ENCODE measurements at places on chromosomes 6 and 20.

DNA sequence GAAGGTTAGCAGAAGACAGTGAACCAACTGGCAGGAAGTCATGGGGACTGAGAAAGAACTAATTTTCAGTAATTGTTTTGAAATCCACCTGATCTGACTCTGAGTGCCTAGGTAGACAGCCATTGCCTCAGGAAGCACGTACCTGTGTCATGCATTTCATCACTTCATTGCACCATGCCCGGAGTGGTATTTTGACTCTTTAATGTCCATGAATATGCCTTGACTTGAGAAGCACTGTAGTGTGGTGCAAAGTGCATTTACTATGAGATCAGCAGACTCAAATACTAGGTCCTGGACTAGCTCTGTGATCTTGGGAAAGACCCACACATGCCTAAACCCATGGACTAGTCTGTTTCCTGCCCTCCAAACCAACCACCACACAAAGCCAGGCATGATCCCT, 370.9 kb upstream of the MARCKS start:
- no peak for DNase-seq

DNA sequence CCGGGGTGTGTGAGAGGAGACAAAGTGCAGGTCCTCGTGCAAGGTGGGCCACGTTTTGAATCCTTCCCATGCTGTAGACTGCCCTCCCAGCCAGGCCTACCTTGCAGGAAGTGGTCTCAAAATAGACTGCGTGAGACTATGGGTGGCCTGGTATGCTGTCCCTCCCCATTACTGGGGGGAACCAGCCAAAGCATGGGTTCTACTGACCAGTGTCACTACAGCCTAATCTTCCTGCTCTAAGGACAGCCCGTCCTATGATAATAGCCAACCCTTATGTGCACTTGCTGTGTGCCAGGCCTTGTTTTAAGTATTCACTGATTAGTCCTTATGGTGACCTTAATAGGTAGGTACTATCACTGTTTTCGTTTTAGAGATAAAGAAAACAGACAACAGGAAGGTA, 38.0 kb downstream of the FOXP4 start:
- no peak for DNase-seq

DNA sequence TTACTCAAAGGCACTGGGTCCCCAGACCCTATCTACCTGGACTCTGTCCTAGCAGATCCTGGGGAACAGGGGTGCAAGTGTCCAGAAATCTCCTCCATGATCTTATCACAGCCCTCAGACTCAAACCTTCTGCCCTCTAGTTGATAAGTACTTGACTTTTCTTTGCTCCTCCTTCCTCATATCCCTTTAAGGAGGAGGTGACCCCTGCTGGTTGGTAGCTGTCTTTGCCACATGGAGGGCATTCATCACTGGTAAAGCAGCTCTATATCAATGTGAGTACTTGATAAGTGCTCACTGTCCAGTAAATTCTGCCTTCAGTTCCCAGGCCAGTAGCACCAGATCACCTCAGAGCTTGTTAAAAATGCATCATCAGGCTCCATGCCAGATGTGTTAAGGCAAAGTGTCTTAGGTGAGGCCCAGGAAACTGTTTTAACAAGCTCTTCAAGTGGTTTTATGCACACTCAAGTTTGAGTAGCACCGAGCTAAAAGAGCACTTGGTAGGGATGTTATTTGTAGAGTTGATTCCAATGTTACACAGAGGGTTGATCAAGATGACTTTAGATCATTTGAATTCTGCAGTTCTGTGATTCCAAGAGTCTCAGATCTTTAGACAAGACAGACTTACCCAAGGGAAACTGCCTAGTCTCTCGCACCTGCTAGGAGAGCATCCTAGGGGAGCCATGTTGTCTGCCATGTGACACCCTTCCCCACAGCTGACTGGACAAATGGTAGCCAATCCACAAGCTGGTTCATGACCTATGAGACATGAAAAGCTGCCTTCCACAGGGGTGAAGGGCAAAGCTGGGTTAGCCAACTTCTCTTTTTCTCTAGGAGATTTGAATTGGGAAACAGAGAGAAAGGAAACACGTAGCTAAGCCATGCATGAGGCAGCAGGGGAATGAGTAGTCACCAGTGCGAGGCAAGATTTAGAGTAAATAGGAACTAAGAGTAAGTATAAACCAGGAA, 18.6 kb downstream of the TREML2 start:
- peak; percentile 73 for DNase-seq

- DNase-seq = no peak
Observed at GRCh38 chr6:29675561-29675960, 5.4 kb downstream of the ZFP57 start.

GRCh38 chr20:35404614-35405259, 7.0 kb downstream of the UQCC1 start:
- DNase-seq = no peak

DNA sequence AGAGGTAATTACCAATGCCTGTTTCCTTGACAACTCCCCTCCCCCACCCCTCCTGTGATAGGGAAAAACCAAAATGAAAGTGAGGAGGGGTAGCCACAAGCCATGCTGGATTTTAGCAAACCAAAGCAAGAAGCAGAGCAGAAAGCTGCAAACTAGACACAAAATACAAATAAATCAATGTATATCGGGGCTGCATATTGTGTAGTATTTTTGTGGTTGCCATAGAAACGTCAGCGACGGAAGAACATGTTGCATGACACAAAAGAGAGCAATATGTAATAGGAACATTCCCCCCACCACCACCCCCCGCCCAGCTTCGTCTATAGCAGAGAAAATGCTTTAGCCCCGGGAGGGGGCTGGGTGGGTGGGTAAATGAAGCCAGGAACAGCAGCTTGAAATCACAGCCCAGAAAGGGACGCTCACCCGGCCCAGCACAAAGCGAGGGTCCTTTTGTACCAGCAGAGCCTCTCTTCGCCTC, 548 bp downstream of the AGPAT4 start:
- peak; percentile 61 for DNase-seq

- DNase-seq = no peak
Observed at GRCh38 chr20:61727761-61728160, 337.9 kb downstream of the TAF4 start.

DNA sequence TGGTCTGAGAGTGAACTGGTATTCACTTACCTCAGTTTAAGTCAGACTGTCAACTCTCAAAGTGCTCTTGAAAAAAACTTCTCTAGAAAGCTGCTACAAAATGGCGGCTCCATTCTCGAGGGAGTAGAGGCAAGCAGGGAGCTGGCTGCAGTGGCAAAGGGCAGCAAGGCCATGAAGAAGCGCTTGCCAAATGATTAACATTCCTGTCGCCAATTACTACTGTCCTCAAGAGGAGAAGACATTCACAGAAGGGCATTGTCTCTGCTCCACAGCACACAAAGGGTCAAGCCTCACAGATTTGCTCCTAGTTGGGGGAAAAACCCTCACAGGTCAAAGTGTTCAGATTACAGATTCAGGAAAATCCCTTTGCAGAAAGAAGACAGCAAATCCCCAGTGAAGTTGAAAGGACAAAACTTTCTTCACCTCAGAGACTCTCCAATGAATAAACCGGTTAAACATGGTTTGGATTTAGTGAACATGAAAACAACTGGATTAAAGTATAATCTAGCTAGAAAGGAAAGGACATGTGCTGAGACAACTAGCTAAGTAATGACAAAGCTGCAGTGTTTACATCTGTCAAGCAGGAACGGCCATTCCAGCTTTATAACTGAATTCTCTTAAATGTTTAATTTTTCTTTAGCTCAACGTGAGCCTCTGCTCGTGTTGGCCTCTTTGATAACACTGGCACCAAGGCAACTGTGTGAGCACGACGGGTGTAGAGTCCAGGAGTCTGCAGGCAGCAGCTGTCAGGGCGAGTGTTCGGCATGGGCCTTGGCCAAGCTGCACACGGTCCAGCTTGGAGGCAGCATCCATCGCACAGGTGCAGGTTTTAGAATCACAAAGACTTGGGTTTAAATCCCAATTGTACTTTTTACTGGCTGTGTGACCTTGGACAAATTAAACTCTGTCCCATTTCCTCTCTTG, 37.6 kb downstream of the NR2E1 start:
- DNase-seq = no peak

- DNase-seq = no peak
Observed at GRCh38 chr20:3109350-3110302, 25.1 kb upstream of the AVP start.

- DNase-seq = peak; percentile 94
Observed at GRCh38 chr6:164097551-164098398, 683.3 kb downstream of the QKI start.

DNA sequence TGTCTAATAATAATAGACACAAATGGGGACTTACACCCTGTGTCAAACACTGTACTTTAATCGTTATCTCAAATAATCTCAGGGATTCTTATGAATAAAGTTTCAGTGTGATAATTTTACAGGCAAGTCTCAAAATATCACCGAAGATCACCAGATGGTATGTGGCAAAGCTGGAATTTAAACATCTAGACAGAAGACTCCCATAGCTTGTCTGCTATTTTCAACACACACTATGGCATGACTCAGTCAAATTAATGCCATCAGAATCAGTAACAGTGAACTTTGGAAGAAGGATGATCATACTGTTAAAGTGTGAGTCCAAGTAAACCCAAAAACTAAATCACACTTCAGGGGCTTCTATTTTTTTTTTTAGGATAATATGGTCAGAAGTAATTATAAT, 867.6 kb upstream of the FLRT3 start:
- DNase-seq = no peak

GRCh38 chr6:46808806-46809205, 15.6 kb downstream of the MEP1A start:
- no peak for DNase-seq

- no peak for DNase-seq
Observed at GRCh38 chr6:9675122-9675521, 739.8 kb downstream of the TFAP2A start.

DNA sequence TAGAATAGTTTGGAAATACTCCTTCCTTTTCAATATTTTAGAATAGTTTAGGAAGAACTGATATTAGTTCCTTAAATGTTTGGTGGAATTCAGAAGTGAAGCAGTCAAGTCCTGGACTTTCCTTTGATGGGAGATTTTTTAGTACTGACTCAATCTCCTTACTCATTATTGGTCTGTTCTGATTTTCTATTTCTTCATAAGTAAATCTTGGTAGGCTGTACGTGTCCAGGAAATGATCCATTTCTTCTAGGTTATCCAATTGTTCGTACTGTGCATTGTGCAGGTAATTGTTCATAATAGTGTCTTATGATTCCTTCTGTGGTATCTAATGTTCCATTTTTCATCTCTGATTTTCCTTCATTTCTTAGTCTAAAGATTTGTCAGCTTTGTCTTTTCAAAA, 138.9 kb downstream of the SYCP2 start:
- no peak for DNase-seq

DNA sequence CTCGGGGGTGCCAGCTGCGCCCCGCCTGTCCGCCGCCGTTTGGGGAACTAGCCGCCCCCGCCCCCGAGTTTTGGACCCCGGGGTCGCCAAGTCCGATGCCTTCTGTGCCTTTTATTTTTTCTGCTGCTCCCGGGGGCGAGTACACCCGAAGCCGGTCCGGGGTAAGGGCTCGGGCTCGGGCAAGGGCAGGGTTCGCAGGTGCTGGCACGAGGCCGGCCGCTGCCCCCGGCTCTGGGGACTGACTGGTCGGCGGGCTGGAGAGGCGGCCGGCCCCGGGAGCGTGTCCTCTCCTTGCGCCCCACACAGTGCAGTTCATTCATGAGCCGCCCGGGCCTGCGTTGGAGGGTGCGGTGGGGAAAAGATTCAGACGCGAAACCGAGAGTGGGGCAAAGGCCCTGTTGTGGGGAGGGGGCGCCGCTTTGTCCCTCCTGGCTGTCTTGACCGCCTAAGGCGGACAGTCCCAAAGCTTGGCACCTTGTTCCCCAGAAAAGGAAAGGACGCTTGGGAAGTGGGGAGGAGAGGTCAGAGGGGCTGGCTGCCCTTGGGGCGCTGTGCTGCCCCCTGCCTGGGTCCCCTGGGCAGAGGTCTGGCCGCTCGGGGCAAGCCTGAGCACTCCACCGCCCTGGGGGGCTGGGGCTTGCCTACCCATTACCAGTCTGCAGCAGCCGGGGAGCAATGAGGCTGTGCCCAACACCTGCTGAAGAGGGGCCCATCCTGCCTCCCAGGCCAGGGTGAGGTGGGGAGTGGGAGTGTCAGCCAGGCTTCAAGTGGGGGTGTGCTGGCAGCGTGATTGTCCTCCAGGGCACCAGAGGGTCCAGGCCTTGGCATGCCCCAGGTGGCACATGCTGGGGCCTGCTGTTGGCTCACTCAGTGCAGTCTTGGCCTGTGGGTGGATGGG, 915 bp downstream of the TMEM63B start:
- peak; percentile 17 for DNase-seq

DNA sequence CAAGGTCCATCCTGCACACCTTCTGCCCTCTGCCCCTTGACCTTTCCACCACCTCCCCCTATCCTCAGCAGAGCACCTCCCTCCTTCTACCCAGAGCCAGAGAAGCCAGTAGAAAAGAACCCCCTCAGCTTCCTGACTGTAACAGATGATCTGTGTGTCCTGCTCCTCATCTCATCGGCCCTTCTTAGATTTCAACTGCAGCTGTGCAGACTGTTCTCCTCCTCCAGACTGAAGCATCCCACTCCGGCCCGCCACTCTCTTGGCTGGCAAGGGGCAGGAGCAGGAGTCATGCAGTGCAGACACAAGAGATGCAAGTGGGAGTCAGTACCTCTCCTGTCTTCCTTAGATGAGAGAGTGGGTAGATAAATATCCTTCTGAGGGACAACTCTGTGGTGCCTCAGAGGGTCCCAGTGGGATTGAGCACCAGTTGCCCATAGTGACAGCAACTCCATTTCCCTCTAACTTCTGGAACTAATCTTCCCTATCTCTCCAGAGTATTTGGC, 163.5 kb upstream of the MLN start:
- no peak for DNase-seq

- peak; percentile 66 for DNase-seq
Observed at GRCh38 chr20:22861231-22861980, 173.7 kb upstream of the SSTR4 start.

GRCh38 chr20:24059174-24059573, 70.6 kb upstream of the GGTLC1 start:
- no peak for DNase-seq

- DNase-seq = no peak
Observed at GRCh38 chr20:38833154-38833856, 27.8 kb downstream of the PPP1R16B start.

- DNase-seq = no peak
Observed at GRCh38 chr20:24668384-24668702, 198.9 kb downstream of the SYNDIG1 start.

DNA sequence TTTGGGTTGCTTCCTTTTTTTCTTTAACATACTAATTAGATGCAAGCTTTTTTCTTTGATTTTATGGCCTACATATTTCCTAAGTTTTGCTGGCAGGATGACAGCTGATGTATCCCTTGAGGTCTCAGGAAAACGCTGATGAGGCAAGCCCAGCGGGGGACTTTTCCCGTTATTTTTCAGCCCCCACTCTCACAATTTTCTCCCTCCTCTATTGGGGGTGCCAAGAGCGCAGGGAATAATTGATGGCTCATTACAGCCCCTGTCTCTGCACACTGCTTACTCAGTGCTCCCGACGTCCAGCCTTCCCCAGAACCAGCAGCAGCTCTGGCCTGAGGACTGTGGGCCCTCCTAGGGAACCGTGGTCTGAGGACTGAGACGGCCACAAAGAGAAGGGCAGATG, 38.6 kb upstream of the VSTM2L start:
- DNase-seq = no peak
